Urinary bladder (tissue), 4 donors: ENCODE measurements at places on chromosomes 11 and 22. TPM values are rescaled to one million over a fixed set of nuclear protein-coding genes. Genes with fewer than 3 reads are reported as not detected.

DNA sequence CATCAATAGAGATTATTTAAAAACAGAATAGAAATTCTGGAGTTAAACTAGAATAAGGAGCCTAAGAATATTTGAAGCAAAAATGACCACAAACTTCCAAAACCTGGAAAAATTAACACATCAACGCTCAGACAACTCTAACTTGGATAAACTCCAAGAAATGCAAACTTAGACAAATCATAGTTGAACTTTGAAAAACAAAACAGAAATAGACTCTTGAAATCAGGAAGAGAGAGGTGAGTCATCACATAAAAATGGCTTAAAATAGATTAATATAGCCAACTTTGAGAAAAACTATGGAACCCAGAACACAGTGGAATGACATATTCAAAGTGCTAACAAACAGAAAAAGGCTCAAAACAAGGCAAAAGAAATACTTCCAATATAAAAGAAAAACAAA lies 974.2 kb downstream of the JRKL start:
- DNase-seq: no peak

DNA sequence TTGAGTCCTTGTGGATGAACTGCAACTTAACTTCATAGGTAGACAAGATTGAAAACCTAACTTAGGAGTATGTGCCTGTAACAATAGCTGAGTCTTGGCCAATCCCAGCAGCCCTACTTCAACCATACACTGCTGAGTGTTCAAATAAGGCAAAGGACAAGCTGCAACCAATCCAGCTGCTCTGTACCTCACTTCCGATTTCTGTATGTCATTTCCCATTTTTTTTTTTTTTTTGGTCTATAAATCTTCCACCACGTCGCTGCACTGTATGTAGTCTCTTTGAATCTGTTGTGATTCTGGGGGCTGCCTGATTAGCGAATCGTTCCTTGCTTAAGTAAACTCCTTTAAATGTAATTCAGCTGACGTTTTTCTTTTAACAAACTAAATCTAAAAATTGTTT lies 35.4 kb upstream of the FLI1 start:
- no peak for DNase-seq

- no peak for DNase-seq
These were observed 130.3 kb upstream of the TBCEL start for GRCh38 chr11:120893440-120894201.

DNA sequence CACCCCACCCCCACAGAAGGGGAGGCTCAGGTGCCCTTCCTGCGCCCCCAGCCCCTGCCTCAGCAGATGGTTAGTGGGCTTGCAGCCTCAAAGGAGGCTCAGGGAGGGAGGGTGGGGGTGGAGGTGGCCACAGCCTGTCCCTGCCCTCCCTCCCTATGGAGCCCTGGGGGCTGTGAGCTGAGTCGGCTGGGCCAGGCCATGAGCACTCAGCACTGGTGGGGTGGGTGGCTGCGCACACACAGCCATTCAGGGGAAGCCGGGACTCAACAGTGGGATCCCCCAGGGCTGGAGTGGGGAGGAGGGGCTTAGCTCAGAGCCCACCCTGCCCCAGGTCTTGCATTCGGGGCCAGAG lies 50.2 kb downstream of the FLRT1 start:
- no peak for DNase-seq

GRCh38 chr11:113339929-113340589 lies 25.7 kb downstream of the TTC12 start:
- DNase-seq: no peak

DNA sequence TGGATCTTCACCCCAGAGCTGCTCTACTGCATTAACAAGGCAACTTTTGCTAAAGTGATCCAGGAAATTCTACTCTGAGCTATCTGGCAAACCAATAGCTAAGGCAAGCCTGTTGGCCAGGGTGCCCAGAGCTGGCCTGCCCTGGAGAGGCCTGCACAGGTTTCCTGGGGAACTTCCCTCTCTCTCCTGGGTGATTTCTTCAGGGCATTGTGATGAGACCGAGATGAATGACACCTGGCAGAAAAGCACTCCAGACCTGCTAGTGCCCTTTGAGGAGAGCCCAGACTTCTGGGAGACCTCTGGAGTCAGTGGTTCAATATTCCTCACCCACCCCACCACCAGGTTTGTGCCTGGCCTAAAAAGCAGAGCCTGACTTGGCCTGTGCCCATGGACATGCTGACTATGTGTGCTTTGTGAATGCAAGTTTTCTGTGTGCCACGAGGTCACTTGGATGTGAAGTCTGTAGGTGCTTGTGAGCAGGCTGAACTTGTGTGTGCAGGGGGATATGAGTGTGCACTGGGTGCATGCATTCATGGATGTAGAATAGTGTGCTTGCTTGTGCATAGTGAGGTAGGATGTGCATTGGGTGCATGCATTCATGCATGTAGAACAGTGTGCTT lies 4.4 kb upstream of the APLNR start:
- DNase-seq: no peak

DNA sequence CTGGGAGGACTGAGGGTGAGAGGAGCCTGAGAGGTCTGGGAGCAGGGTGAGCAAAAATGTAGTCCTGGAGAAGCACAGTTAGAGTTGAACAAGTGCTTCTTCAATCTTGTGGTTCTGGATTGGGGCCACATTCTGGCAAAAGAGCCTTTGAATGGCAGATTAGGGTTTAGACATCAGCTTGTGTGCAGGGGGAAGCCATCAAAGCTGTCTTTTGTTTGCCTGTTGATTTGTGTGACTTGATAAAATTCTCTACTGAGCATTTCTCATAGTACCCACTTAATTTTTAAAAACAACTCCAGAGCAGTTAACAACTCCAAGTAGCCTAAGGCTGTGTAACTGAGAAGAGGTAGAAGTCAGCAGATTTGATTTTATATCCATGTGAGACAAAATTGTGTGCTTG lies 166.2 kb downstream of the FAT3 start:
- DNase-seq: no peak

DNA sequence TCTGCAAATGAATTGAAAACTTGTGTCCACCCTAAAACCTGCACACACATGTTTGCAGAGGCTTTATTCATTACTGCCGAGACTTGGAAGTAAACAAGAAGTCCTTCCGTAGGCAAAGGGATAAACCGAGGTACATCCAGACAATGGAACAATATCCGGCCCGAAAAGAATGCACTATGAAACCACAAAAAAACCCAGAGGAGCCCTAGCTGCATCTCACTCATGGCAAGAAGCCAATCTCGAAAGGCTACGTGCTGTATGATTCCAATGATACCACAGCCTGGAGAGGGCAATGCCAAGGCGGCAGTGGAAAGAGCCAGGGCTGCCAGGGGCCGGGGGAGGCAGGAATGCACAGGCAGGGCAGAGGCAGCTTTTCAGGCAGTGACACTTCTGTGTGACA lies 3.2 kb upstream of the MRPL23 start:
- no peak for DNase-seq

GRCh38 chr11:2390725-2391151 lies 9.8 kb upstream of the TSSC4 start:
- no peak for DNase-seq

GRCh38 chr11:35734669-35735410 lies 72.3 kb downstream of the TRIM44 start:
- no peak for DNase-seq

DNA sequence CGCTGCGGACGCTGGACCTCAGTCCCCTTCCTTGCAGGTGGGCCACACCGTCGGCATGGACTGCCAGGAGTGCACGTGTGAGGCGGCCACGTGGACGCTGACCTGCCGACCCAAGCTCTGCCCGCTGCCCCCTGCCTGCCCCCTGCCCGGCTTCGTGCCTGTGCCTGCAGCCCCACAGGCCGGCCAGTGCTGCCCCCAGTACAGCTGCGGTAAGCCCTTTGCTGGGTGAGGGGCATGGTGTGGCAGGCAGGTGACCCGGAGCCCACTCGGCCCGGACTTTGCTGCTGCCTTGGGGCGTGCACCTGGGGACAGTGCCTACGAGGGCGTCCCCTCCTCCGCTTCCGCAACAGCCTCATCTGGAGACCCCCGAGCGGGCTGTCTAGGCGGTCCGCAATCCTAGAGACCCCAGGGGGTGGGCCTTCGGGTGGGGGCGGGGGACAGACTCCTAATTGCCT lies 25.4 kb upstream of the MUC5B start:
- DNase-seq: no peak

GRCh38 chr11:60785806-60786361 lies 751 bp downstream of the MS4A10 start:
- no peak for DNase-seq

GRCh38 chr22:12601870-12602779 lies 2925.9 kb upstream of the OR11H1 start:
- no peak for DNase-seq

DNA sequence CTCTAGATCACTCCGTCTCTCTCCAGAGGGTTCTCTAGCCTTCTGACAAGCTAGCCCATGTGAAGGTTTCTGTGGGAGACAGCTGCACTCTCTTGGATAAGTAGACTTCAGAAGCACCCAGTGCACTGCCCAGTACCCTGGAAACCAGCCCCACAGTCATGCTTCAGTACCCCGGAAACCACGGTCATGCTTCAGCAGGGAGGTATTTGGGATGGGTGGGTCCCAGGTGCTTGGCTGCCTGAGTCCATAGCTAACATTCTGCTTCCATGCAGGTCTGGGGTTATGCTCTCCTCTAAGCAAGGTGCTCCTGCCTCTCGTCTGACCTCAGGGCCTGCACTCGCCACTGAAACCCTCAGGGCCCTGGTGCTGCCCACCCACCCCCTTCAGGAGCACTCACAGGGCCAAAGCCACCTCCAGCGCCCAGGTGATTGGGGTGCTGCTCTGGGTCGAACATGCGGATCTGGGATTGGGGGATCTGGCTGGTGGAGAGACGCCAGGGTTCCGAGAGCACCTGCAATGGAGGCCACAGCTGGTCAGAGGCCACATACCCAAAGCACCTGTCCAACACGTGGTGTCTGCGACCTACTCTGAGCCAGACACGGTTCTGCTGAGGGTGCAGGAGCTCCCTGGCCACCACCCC lies 7.3 kb upstream of the SYCE3 start:
- no peak for DNase-seq

DNA sequence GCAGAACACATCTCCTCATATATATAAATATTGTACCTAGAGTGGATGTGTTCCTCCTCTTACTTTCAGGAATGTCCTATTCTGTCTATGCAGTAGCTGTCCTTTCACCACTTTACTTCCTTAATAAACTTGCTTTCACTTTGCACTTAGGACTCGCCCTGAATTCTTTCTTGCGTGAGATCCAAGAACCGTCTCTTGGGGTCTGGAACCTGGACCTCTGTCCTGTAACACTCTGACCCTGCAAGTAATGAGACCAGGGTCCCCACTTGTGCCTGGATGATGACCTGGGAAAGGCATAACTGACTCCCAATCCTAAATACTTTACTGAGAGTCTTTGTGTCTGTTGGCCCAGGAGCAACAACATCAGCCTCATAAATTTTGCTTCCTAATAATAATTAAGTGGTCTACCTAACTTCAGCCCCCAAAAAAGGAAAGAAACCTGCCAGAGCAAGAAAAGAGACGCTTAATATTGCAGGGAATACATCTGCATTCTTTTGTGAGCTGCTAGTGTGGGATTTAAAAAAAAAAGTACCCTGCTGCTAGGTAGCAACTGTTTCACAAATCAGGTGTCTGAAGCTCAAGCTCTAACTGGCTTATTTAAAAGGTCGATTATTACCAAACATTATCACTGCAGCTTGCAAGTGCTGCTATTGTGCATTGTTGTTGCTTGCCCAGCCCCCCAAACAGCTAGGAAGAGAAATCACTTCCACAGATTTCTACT lies 69.3 kb downstream of the FAM168A start:
- no peak for DNase-seq

DNA sequence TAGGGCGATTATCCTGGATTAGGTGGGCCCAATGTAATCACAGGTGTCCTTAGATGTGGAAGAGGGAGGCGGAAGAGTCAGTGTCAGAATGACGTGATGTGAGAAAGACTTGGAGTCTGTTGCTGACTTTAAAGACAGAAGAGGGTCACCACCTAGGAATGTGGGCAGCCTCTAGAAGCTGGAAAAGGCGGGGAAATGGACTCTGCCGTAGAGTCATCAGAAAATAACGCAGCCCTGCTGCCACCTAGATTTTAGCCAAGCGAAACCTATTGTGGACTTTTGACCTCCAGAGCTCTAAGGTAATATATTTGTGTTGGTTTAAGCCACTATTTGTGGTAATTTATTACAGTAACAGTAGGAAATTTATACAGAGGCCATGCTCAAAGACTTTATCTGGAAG lies 4.8 kb downstream of the DDX10 start:
- DNase-seq: no peak

GRCh38 chr11:131099013-131099412 lies 182.7 kb upstream of the SNX19 start:
- no peak for DNase-seq

- DNase-seq: no peak
These were observed 29.7 kb upstream of the ST14 start for GRCh38 chr11:130129922-130130321.

GRCh38 chr11:69278091-69278867 lies 15.7 kb upstream of the MYEOV start:
- DNase-seq: no peak

DNA sequence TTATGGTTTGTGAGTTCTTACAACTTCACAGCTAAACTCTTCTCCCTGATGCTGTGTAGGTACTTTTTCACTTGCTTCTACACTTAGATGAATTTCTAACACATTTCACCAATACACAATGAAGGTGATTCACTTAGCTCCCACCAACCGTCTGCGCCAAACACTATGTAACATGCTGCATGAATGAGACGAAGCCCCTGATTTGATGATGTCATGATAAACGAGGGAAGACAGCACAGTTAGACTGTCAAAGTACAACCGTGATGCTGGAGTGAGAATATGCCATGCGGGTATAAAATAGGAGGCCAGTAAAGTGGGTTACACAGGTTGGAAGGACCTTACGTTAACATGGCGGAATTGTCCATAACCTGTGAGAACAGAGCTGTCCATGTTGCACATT lies 100.8 kb downstream of the KCNA4 start:
- no peak for DNase-seq

- DNase-seq: no peak
These were observed 2.2 kb downstream of the CRACR2B start for GRCh38 chr11:829847-830294.

FAM83F gene
- 3.1 TPM for total RNA-seq

ZNF215 gene
- total RNA-seq: 2.0 TPM

SOX10 gene
- 4.5 TPM for total RNA-seq

IL17REL gene
- total RNA-seq: not detected

MPZL3 gene
- total RNA-seq: 4.7 TPM

ADAMTS15 gene
- total RNA-seq: 16.4 TPM

AKIP1 gene
- total RNA-seq: 18.7 TPM

ROBO4 gene
- total RNA-seq: 19.7 TPM

P4HA3 gene
- 1.0 TPM for total RNA-seq

RTN4R gene
- 3.1 TPM for total RNA-seq

TEX54 gene
- total RNA-seq: not detected

E2F8 gene
- total RNA-seq: 4.8 TPM

NEFH gene
- 0.90 TPM for total RNA-seq

CASP5 gene
- total RNA-seq: 0.74 TPM

SEZ6L gene
- 2.0 TPM for total RNA-seq
